COR-L47 (cell line): ENCODE measurements at places on chromosomes 6 and 20.

- no peak for DNase-seq
Observed at GRCh38 chr6:95530176-95530819, 47.0 kb upstream of the MANEA start.

DNA sequence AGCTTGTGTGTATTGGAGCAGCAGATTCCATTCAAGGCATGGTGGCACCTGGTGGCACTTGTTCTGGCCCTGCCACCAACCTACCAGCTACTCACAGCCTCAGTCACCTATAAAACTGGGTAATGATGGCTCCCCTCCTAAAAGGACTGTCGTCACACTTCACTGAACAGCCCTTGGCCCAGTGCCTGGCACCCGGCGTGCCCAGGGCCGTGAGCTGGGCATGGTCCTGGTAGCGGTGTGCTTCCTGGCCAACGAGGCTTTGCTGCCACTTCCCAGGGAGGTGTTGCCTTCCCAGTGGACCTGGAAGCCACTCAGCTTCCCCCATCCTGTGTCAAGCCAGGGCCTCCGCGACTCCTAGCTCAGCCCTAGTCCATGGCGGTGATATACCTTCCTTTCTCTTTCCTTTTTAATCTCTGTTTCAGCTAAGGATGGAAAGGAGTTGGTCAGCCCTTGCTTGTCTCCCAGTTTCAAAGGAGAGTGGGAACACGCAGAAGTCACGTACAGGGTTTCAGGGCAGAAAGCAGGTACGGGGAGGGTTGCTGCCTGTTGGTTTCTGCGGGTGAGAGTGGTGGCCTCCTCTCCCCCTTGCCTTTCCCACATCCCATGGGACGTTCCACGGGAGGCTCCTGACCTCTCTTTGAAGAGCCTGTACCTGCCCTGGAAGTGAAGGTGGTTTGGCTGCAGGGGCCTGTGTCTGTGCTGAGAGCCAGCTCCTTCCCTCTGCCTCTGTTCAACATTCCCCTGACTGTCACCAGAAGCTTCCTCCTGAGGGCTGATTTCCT lies 25.5 kb downstream of the ENTPD6 start:
- peak; percentile 54 for DNase-seq

DNA sequence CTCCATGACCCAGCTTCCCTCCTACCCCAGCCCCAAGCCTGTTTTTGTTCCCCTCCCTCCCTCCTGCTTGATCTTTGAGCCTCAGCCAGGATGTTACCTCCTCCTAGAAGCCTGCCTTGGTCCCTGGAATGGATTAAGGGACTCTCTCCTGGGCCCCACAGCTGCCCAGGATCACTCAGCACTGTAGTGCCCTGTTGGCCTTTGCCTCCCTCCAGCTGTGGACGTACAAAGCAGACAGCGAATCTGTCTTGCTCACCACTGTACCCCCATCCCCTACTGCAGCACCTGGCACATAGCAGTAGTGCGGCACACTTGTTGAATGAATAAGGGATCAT lies 11.8 kb upstream of the FAM110A start:
- no peak for DNase-seq

DNA sequence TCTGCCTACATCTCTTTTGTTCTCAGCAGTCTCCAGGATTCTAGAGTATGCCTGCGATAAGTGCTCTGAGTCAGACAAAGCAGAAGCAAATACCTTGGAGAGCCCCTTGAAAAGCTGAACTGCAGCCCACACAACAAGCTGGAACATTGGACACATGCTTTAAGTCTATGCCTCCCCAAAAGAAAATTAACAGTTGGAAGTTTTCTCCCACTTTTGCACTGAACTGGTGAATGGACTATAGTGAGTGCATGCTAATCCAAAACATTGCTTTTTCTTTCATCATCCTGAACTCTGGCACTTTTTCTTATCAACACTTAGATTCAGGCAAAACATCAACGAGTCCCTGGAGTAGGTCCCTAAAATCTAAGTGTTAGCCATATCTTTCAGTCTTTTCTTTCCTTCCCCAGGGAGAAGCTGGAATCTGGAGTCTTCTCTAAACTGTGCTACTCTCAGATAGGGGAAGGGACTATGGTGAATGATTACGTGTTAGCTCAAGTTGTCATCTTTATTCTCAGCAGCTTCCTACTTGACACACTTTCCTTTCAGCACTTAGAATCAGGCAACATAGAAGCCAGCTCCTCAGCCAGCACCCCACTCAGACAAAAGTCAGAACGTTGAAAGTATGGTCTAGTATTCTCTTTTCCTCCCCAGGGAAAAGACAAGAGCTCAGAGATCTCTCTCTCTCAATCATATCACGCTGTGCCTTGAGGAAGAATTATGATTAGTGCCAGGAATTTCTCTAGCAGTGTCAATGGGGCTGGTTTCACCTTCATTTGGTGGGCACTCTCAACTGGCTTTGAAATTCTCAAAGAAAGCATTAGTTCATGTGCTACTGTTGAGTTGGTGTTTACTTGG lies 811.0 kb upstream of the GJE1 start:
- no peak for DNase-seq

DNA sequence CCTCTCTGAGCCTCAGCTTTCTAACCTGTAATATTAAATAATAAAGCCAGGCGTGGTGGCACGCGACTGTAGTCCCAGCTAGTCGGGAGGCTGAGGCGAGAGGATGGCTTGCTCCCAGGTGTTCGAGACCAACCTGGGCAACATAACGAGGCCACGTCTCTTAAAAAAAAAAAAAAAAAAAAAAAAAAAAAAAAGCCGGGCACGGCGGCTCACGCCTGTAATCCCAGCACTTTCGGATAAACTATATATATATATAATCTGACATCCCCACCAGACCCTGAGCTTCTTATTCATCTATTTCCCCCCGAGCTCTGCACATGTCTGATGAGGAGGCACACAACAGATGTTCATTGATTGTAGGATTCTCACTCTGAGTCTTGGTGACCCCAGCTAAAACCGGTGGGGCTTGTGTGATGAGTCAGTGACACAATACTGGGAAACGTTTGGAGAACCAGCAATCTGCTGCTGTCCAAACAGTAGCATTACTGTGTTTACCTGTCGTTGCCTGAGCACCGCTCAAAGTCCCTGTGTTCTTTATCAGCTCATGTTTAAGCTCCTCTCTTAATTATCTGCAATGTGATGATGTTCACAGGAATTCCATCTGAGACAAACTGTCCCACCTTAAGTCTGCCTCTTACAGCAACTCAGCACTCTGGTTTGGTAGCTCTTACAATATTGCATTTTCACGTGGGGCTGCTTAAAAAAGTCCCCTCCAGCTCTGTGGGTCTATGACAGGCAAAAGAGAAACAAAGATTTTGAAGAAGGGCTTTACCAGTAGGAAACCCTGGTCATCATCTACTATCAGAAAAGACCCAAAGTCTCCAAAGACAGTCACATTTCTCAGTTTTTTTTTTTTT lies 1.0 kb upstream of the SPATA2 start:
- peak; percentile 11 for DNase-seq

DNA sequence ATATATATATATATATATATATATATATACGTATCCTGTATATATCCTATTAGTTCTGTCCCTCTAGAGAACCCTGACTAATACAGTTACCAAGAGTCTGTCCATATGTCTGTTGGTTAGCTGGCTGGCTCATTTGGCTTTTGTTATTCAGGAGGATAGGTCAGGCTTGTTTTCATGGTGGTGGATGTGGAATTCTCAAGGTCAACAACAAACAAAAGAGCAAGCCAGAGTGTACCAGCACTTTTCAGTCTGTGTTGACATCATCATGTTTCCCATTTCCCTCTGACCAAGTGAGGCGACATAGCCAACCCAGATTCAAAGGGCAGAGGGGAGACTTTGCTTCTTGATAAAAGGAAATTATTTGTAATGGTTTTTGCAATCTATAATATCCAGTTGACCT lies 88.5 kb upstream of the PTCHD4 start:
- no peak for DNase-seq

- DNase-seq = no peak
Observed at GRCh38 chr20:32479012-32479411, 106.1 kb downstream of the NOL4L start.

- no peak for DNase-seq
Observed at GRCh38 chr6:85493389-85493788, 43.5 kb downstream of the NT5E start.

- no peak for DNase-seq
Observed at GRCh38 chr6:106468935-106469334, 108.4 kb downstream of the CRYBG1 start.

- no peak for DNase-seq
Observed at GRCh38 chr6:169627736-169628607, 73.9 kb downstream of the WDR27 start.
